Stimulated activated CD8-positive, alpha-beta memory T cell treated with anti-CD3 and anti-CD28 coated beads, Interleukin-7, amount 100 ng/mL, for 4 hours (primary cell): ENCODE measurements at places on chromosomes 4 and X.

DNA sequence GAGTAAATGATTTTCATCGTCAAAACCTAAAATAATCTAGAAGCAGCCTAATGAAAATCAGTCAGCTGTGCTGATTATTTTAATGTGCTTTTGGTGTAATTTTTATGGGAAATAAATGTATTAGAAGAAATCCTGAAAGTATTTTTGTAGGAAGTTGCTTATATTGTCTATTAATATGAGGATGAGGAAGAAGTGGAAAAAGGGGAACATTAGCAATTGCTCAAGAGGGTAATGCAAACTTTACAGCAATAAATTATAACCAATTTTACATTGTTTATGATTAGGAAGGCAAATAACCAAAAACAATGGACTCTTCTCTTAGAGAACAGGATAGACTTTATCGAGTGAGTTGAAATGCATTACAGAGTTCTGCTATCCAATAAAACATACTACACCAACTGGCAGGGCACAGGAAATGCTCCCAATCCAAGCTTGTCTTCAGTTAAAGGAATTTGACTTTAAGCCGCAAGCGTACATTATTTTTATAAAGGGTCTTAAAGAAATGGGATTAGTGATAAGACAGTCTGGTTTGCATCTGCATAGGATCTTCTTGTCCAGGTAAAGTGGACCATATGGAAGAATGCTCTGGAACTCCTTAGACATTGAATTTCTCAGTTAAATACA is 374.8 kb downstream of the PDGFC start:
- DNase-seq, result no peak

- no peak for DNase-seq
Measured at GRCh38 chrX:17876135-17876534, 15.0 kb upstream of the RAI2 start.

DNA sequence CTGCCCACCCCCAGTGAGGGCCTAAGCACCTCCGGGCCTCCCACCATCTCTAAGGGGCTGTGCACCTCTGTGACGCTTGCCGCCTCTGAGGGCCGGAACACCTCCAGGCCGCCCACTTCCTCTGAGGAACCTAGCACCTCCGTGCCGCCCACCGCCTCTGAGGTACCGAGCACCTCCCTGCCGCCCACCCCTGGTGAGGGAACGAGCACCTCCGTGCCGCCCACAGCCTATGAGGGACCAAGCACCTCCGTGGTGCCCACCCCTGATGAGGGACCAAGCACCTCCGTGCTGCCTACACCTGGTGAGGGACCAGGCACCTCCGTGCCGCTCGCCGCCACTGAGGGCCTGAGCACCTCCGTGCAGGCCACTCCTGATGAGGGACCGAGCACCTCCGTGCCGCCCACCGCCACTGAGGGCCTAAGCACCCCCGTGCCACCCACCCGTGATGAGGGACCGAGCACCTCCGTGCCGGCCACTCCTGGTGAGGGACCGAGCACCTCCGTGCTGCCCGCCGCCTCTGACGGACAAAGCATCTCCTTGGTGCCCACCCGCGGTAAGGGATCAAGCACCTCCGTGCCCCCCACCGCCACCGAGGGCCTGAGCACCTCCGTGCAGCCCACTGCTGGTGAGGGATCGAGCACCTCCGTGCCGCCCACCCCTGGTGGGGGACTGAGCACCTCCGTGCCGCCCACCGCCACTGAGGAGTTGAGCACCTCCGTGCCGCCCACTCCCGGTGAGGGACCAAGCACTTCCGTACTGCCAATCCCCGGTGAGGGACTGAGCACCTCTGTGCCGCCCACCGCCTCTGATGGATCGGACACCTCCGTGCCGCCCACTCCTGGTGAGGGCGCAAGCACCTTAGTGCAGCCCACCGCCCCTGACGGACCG is 977 bp downstream of the MAGEE1 start:
- DNase-seq, result peak; percentile 53

DNA sequence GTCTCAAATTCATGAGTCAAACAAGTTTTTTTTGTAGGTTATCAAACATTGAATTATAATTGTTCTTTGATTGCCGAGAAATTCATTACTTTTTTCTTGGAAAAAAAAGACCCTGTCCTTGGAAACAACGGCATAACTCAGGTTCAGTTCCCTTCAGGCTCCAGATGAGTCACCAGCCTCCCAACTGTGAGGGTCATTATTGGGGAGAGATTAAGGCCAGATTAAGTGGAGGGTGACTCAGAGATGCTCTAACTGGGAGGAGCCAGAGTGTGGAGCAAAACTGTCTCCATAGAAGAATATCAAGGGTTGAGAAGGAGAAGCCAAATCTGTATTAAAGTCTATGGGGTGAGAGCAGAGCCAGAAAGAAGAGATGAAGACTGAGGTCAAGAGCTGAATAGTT is 9.6 kb downstream of the ADGRG4 start:
- no peak for DNase-seq

DNA sequence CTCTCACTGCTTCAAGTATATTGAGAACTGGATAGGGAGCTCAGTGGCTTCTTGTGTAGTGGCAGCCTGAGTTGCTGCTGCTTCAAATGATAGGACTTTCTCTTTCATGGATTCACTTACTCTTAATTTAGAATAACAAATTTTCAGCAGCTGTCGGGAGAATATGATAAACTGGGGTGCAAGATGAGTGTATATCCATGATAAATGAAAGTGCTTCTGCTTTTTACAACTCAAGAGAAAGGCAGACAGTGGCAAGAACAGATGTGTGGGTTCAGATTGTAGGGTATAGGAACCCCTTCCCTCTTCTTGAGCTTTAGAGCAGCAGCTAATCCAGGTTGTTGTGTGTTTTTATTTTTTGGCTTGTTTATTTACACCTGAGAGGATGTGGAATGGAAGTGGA is 1.0 kb downstream of the SH3BGRL start:
- DNase-seq, result no peak

DNA sequence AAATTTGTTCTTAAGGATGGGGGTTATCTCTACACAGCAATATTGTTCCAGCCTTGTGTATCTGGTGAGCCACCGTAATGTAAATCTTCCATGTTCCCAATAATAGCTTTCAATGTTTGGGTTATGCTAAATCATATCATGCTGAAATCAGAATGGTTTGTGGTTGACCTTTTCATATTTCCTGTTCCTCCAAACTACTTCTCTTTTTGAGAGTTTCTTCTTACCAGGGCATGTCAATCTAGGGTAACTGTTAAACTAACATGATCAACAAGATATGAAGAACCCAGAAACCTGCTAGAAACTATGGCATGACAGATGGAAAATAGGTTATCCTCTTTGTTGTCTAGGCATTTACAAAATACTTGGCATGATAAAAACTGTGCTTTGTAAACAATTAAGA is 22.0 kb downstream of the TNMD start:
- no peak for DNase-seq

GRCh38 chrX:42070866-42071265 is 147.5 kb upstream of the CASK start:
- DNase-seq, result no peak

- no peak for DNase-seq
Measured at GRCh38 chr4:23374259-23374658, 515.6 kb downstream of the PPARGC1A start.

- DNase-seq, result no peak
Measured at GRCh38 chrX:17592117-17592516, 145.2 kb upstream of the SCML1 start.

- DNase-seq, result no peak
Measured at GRCh38 chrX:18879144-18879543, 104.8 kb downstream of the PHKA2 start.

- no peak for DNase-seq
Measured at GRCh38 chr4:2103843-2104547, 44.9 kb downstream of the NAT8L start.

GRCh38 chr4:36235306-36235705 is 9.0 kb downstream of the ARAP2 start:
- DNase-seq, result no peak

DNA sequence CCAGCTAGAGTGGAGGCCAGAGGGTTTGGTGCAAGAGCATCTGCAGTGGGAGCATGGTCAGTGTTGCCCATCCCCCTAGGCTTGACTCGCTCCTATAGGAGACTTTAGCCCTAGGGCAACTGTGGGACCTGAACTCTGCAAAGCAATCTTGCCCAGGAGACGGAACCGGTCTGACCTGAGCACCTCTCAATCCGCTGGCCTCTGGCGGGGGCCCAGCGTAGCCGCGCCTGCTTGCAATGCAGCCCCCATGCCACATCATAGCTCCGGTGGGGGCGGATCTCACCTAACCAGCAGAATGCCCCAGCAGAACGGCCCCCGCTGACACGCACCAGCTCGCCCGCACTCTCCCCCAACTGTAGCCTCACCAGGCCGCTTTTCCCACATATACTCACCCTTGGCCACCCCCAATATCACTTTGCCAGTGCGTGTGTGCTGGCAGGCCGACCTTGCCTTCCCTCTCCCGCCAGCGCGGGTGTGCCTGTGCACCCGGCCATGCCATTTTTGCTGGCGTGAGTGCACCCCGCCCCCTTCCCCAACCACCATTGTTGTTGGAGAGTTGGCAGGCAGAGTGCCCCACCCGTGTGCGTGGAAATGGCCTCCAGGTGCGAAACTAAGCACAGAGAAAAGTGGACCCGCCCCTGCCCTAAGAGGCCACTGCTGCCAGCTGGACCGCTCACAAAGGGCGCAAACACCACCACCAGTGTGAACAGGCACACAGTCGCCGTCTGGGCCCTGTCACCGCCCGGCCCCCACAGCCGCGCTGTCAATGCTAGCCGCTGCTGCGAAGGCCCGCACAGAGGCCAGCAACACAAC is 5.8 kb downstream of the BEX4 start:
- no peak for DNase-seq

DNA sequence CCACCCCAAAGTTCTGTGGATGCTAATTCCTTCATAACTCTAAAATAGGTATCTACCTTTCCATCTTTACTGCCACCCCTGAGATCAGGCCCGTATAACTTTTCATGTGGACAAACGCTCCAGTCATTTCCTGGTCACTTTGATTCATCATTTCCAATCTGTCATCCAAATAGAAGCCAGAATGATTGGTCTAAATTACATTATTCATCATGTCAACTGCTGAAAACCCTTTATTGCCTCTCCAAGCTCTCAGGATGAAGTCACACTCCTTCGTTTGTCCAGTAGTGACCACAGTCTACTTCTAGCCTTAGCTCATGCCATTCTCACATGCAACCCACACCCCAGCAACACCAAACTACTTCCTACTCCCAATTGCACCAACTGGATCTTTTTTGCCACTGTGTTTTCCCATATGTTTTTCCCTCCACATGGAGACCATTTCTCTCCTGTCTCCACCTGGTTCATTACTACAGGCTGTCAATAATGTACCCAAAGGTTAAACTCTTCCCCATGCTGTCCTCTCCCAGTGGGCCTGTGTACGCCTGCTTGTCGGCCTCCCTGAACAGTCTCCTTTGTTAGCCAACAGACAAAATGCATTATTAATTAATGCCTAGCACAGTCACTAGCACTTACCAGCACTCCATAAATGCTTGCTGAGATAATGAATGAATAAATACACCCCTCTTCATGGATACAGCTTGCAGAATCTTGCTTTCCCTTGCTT is 382.6 kb upstream of the NOCT start:
- no peak for DNase-seq

GRCh38 chr4:131302108-131302507 is 1847.0 kb upstream of the PCDH10 start:
- no peak for DNase-seq

GRCh38 chr4:11455201-11455835 is 26.6 kb upstream of the HS3ST1 start:
- no peak for DNase-seq

DNA sequence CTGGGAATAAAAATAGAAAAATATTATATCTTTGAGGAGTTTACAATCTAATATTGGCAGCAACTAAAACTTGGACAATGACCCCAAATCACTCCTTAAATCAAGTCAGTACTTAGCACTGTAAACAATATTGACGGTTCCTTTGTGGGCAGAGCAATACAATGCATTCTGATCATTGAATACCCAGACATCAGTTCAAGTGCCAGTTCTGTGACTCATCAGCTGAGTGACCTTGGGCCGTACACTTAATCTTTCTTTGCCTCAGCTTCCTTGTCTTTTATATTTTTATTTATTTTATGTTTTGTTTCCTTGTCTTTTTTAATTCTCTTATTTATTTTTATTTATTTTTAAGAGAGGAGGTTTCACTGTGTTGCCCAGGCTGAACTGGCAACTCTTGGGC is 112.2 kb upstream of the ANXA3 start:
- no peak for DNase-seq

- DNase-seq, result no peak
Measured at GRCh38 chr4:6001680-6002491, 16.3 kb downstream of the C4orf50 start.

- DNase-seq, result no peak
Measured at GRCh38 chr4:984336-985054, 2.3 kb upstream of the IDUA start.
